ENCODE measurements at places on chromosomes 12 and 14. TPM values are rescaled to one million over a fixed set of nuclear protein-coding genes. Genes with fewer than 3 reads are reported as not detected.

GRCh38 chr12:105256011-105256410 lies 20.0 kb upstream of the APPL2 start:
- no peaks in the 10 kb centered on the region for H3K27me3 ChIP-seq
- no peaks in the 10 kb centered on the region for H3K36me3 ChIP-seq
- H3K4me1 ChIP-seq, result no peaks in the 10 kb centered on the region
- no peak for DNase-seq

DNA sequence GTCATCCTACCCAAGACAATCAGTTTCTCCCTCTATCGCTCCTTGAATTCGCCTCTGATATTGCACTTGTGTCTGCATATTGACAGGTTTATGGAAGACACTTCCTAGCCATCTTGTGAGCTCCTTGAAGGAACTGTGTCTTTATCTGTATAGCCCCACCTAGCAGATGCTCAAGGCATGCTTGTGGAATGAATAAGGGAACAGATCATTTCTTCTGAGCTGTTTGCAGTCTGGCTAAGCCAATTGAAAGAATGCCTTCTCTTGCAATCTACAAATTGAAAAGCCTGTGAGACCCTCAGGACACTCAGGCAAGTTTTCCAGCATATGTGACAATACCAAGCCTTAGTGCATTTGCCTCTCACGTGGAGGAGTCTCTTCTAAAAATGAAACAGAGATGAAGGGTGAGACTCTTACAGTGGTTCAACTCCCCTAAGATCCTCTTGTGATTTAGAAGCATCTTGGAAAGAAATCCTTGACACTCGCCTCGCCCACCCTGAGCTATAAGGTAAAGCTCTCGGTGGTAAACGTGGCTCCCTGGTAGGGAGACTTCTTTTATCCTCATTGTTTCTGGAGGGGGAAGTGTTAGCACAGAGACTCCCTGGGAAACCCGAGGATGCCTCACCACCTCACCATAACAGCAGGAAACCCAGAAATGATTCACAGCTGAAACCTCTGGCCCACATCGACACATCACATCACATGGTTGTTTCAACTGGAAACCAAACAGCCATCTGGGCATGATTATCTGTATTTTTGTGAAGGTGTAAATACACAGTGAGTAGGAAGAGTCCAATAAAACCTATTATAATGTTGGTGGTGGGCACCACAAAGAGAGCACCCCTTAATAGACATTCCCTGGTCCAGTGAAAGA lies 112.3 kb upstream of the BCL2L14 start:
- no peak overlapping the region for H3K27ac ChIP-seq
- peaks cover 19% of the 10 kb centered on the region for H3K4me1 ChIP-seq
- no peak for DNase-seq
- H3K27me3 ChIP-seq, result no peaks in the 10 kb centered on the region

DNA sequence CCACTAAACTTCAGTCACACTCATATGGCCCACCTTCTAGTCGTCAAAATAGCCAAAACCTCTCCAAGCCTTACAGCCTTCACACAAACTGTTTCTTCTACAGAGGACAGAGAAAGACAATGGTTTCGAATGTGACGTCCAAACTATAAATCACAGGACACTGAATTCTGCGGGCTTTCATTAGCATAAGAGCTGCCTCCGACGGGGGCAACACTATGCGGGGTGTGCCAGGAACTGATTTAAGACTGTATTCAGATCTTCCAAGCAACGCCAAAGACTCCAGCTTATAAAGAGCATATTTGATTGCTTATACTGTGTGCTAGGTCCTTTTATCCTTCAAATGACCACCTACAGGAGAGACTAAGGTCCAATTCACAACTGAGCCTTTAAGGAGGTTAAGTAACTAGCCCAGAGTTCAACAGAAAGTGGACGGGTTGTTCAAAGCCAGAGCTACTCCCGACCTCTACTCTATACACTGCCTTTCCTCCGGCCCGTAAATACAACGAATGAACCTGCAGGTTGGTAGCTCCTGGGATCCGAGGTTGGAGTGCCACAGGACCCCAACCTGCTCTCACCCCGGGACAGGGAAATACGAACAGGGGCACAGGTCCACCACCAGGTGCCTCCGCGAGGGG lies 575 bp downstream of the L2HGDH start:
- peak overlapping the region; percentile 62 for H3K27ac ChIP-seq
- peaks cover 35% of the 10 kb centered on the region for H3K36me3 ChIP-seq
- H3K27me3 ChIP-seq, result peaks cover 6% of the 10 kb centered on the region
- no peak for DNase-seq
- peaks cover 25% of the 10 kb centered on the region for H3K4me1 ChIP-seq

GRCh38 chr12:951176-951575 lies 1.7 kb upstream of the RAD52 start:
- peak overlapping the region; percentile 97 for H3K4me3 ChIP-seq
- peaks cover 17% of the 10 kb centered on the region for H3K4me1 ChIP-seq
- H3K36me3 ChIP-seq, result no peaks in the 10 kb centered on the region
- no peak overlapping the region for H3K27ac ChIP-seq
- no peaks in the 10 kb centered on the region for H3K27me3 ChIP-seq

DNA sequence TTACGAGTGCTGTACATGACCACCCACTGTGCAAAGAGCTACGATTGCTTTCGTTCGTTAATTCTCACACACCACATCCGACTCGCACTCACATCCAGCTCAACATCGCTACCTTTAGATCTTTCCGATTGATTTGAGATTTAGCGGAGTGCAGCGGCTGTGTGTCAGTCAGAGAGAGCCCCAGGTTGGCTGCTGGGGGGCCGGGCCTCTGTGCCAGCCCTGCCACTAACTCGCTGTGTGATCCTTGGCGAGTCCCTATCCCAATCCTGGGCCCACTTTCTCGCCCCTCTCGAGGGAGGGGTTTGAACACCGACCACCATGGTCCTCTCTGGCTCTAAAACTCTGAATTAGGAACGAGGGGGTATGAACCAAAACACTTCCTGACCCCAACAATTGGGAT lies 8.6 kb downstream of the DLK1 start:
- H3K27me3 ChIP-seq, result peaks cover under 1% of the 10 kb centered on the region
- DNase-seq, result no peak
- H3K4me3 ChIP-seq, result no peak overlapping the region
- H3K36me3 ChIP-seq, result no peaks in the 10 kb centered on the region

GRCh38 chr14:54568821-54569595 lies 2.1 kb downstream of the SAMD4A start:
- peaks cover 23% of the 10 kb centered on the region for H3K4me1 ChIP-seq
- no peak overlapping the region for H3K27ac ChIP-seq
- no peak for DNase-seq
- peaks cover 2% of the 10 kb centered on the region for H3K36me3 ChIP-seq
- peaks cover 32% of the 10 kb centered on the region for H3K27me3 ChIP-seq

DNA sequence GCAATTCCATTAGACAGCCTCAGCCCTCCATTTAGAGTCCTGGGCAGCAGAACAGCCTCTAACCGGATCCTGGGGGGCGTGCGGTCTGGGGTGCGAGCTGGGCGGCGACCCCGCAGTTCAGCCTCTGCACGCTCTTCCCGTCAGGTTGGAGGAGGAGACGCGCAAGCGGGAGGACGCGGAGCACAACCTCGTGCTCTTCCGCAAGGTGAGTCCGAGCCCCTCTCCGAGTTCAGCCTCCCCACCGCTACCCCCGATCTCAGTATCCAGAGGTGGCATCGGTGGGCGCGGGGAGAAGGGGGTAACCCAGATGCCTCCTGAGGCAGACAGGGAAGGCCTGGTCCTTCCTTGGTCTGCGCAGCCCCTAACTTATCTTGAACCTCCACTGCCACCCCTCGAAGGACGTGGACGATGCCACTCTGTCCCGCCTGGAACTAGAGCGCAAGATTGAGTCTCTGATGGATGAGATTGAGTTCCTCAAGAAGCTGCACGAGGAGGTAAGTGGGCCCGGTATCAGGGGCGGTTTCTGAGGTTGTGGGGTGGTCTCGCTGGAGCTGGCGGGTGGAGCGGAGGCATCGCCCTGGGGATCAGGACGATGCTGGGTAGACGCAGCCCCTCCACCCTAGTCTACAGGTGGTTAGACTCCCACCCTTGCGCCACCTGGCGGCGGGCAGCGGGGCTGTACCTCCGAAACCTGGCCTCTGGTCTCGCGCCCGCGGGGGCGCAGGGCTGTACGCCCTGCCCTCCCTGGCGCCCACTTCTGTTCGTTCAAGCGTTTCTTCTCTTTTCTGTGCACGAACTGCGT lies 1.3 kb downstream of the PRPH start:
- peak; percentile 84 for DNase-seq
- H3K27ac ChIP-seq, result no peak overlapping the region
- H3K36me3 ChIP-seq, result no peaks in the 10 kb centered on the region
- peaks cover 30% of the 10 kb centered on the region for H3K4me1 ChIP-seq
- H3K4me3 ChIP-seq, result peak overlapping the region; percentile 67

GRCh38 chr14:94880876-94881275 lies 111.0 kb upstream of the GSC start:
- no peaks in the 10 kb centered on the region for H3K36me3 ChIP-seq
- H3K27me3 ChIP-seq, result no peaks in the 10 kb centered on the region
- DNase-seq, result no peak
- no peaks in the 10 kb centered on the region for H3K4me1 ChIP-seq
- no peak overlapping the region for H3K27ac ChIP-seq
- no peak overlapping the region for H3K4me3 ChIP-seq

OR9K2 gene
- not detected for total RNA-seq

- DNase-seq, result no peak
- H3K36me3 ChIP-seq, result no peaks in the 10 kb centered on the region
- no peak overlapping the region for H3K27ac ChIP-seq
- H3K4me3 ChIP-seq, result no peak overlapping the region
- no peaks in the 10 kb centered on the region for H3K4me1 ChIP-seq
Measured at GRCh38 chr12:25455696-25456095, 97.4 kb downstream of the LMNTD1 start.

DNA sequence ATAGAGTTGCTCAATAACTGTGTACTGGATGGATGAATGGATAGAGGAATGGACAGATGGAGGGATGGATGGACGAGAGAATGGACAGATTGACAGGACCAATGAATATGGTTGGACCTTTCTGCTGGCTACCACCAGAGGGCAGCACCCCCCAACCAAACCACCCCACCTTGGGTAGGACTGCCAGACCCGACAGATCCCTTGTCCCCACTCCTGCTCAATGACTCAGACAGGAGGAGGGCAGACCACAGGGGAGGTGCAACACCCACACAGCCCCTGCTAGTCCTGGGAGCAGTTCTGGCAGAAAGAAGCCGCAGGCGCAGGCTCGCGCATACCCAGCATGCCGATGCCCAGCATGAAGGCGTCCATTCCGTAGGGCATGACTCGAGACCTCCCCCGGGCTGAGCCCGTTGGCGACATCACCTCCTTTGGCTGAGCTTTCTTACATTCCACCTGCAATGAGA lies 12.4 kb downstream of the MSI1 start:
- H3K27ac ChIP-seq, result no peak overlapping the region
- H3K4me1 ChIP-seq, result peaks cover 28% of the 10 kb centered on the region
- peak; percentile 86 for DNase-seq
- no peaks in the 10 kb centered on the region for H3K27me3 ChIP-seq

- H3K4me1 ChIP-seq, result peaks cover 8% of the 10 kb centered on the region
- H3K27me3 ChIP-seq, result no peaks in the 10 kb centered on the region
- no peak overlapping the region for H3K27ac ChIP-seq
- H3K4me3 ChIP-seq, result no peak overlapping the region
Measured at GRCh38 chr12:64145226-64145625, 76.9 kb downstream of the KICS2 start.

DNA sequence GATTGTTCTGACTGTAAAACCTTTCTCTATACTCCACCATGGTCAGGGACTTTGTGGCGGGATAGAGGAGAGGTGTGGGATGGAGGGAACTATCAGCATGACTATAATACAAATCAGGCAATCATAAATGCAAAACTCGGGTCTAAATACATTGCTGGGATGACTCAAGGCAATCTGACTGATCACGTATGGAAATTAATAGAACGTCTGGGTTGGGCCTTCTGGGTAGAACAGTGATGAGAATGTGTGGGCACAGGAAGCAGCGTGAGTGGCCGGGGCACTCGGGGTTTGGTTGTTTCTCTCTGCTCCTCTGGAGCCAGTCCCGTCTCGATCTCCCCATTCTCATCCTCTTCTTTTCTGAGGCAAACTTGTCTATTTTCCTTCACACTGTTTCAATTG lies 485.8 kb downstream of the VRK1 start:
- peaks cover 44% of the 10 kb centered on the region for H3K4me1 ChIP-seq
- no peak for DNase-seq
- no peak overlapping the region for H3K4me3 ChIP-seq
- H3K36me3 ChIP-seq, result no peaks in the 10 kb centered on the region
- peaks cover 17% of the 10 kb centered on the region for H3K27me3 ChIP-seq

GRCh38 chr12:59407799-59408198 lies 188.0 kb upstream of the SLC16A7 start:
- no peak for DNase-seq
- no peaks in the 10 kb centered on the region for H3K27me3 ChIP-seq
- no peak overlapping the region for H3K4me3 ChIP-seq
- H3K4me1 ChIP-seq, result peaks cover 5% of the 10 kb centered on the region
- H3K36me3 ChIP-seq, result no peaks in the 10 kb centered on the region
- H3K27ac ChIP-seq, result no peak overlapping the region

DNA sequence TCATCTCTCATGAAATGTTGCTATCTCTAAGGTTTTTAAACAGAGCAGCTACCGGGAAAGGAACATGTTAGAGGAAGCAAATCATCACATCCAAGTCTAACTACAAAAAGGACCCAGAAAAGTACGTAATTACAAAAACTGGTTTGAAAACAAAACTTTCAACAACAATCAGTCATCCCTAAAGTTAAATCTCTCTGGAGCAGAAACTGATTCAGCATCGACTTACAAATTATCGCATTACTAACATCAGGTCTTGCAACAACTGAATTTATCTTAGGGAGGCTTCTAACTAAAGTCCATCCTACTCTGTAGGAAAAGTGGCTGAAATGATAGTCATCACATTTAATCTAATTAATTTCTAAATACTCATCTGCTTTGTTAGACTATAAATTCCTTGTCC lies 137.0 kb downstream of the MED13L start:
- DNase-seq, result no peak
- H3K27ac ChIP-seq, result peak overlapping the region; percentile 74
- no peaks in the 10 kb centered on the region for H3K27me3 ChIP-seq
- H3K4me3 ChIP-seq, result no peak overlapping the region
- no peaks in the 10 kb centered on the region for H3K36me3 ChIP-seq
- H3K4me1 ChIP-seq, result peaks cover 55% of the 10 kb centered on the region

SYNDIG1L gene
- 1.9 TPM for total RNA-seq

- no peak overlapping the region for H3K27ac ChIP-seq
- H3K4me1 ChIP-seq, result peaks cover 45% of the 10 kb centered on the region
- H3K4me3 ChIP-seq, result no peak overlapping the region
- no peak for DNase-seq
- peaks cover 4% of the 10 kb centered on the region for H3K27me3 ChIP-seq
Measured at GRCh38 chr14:61925043-61925442, 162.8 kb downstream of the SNAPC1 start.
